ENCODE measurements at places on chromosomes 1 and 21.

DNA sequence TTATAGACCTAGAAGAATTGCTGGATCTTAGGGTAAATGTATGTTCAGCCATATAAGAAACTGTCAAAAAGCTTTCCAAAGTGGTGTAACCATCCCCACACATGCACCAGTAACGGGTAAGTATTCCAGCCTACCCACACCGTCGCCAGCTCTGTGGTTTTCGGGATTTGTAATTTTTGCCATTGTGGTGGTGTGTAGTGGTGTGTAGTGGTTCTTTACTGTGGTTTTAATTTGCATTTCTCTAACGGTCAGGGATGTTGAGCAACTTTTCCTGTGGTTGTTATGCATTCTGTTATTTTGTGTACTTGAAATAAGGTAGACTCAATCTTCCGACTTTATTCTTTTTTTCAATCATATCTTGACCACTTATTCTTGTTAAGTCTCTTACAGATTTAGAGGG, 342.4 kb upstream of the AJAP1 start:
- DNase-seq, result no peak

- DNase-seq, result no peak
Measured at GRCh38 chr1:101216623-101217022, 20.2 kb upstream of the S1PR1 start.

- DNase-seq, result no peak
Measured at GRCh38 chr1:175404177-175404576, 211.6 kb upstream of the KIAA0040 start.

DNA sequence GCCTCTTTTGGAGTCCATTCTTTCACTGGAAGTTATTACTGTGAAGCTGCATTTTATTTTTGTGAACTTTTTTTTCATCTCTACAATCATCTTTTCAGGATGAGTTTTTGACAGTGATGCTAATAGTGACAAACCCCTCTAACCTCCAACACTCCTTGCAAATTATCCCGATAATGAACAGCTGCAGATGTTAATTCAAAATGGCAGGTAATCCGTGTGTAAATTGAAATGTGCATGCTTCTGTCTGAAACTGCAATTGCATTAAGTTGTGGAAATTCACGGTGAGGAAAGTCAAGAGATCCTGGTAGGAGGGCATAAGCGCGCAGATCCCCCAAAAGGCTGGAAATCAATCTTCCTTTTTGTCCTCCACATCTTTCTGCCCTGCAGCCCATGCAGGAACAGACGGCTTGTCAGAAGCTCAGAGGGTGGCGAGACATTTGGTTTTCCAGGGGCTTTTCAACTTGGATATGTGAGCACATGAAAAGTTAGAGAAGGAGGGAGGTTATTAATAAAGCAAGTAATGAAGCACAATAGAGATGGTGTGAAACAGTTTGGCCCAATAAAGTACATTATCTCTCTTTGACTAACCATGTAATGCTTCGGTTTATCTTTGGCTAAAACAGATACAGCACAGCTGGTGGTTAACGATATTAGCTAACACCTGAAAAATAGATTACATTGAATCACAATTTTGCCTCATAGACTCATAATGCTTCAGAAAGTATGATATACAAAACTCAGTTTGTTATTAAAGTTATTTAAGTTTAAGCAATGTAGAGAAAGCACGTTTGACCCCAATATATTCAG, 143.5 kb upstream of the COA6 start:
- DNase-seq, result no peak

- DNase-seq, result no peak
Measured at GRCh38 chr1:195637539-195637938, 970.7 kb downstream of the KCNT2 start.

GRCh38 chr21:24272521-24272938, 1334.8 kb downstream of the MRPL39 start:
- DNase-seq, result no peak

DNA sequence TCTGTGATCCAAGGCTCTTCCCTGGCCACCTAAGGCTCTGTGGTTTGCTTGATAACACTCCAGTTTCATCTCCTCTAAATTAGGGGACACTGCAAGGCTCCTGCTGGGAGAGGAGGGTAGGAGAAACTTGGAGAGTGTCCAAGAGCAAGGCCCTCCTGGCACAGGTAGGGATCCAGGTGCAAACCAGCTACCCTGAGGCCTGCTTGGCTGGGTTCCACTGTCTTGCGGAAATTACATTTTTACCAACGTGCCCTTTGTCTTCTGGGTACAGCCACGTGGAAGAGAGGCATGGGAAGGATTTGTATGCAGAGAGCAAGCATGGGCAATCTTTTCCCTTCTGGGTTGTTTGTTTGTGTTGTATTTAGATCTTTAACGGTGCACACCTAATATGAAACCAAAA, 132.5 kb downstream of the PRDM2 start:
- no peak for DNase-seq

DNA sequence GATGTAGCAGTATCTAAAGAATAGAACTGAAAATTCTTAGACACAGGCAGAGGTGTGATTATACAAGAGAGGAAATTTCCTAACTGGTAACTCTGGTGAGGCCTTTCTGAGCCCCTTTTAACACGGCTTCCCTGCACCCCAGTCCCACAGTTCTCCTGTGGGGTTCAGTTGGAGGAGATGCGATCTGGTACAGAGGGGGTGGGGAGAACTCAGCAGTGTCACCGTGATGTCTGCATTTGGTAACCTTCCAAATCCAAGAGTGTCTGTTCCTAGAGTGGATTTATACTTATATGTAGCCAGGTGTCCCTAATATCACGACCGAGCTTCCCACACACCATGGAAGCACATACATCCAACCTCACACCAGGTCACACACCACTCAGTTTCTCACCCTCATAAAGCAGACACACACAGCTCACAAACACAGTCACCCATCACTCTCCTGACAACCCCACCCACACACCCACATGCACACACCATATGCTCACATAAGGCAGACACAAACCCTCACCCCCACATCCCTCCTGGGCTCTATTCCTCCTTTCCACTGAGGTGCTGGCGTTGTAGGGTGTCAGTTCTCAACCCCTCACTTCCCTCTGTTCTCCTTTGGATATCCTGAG, 48.5 kb downstream of the RHBG start:
- DNase-seq, result no peak

GRCh38 chr1:67666636-67667035, 18.4 kb upstream of the GADD45A start:
- no peak for DNase-seq

- DNase-seq, result no peak
Measured at GRCh38 chr1:160018347-160018746, 13.4 kb downstream of the PIGM start.

GRCh38 chr1:85202092-85202863, 1.5 kb upstream of the SYDE2 start:
- DNase-seq, result no peak

DNA sequence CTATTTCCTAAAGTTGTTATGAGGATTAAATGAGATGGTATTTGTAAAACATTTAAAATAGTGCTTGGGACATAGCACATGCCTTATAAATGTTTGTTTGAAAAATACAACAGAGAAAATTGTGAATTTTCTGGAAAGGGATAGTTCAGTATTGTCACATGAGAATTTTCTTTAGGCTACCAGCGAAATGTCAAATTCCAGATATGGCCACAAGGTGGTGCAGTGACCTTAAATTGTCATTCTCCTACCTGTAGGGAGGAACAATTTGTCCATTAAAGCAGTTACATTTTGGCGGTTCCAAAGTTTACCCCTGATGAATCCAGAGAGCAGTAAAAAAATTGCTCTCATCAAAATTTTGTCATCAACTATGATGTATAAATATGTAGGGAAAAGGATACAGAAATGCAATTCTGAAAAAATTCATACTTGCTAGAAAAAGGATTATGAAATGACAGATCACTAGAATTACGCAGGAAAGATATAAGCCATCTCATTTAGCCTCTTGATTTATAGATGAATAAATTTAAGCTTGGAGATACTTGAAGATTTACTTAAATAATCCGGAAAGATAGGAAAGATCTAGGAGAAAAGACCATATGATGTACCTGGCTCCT, 50.2 kb upstream of the TSHB start:
- DNase-seq, result peak; percentile 8

DNA sequence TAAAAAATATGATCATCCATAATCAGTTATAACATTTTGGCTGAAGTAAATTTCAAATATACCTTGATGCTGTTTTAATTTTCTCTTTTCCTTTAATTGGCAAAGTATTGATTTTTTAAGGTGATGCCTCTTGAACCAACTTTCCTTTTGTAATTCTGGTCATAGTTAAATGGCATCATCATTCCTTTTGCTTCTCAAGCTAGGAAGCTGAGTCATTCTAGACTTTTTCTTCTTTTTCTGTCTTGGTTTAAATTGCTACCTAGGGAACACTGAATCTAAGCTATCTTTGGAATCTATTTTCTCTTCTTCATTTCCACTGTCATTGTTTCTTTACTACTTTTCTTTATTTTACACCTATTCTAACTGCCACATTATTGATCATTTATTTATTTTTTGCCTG, 162.7 kb downstream of the HMCN1 start:
- DNase-seq, result no peak

DNA sequence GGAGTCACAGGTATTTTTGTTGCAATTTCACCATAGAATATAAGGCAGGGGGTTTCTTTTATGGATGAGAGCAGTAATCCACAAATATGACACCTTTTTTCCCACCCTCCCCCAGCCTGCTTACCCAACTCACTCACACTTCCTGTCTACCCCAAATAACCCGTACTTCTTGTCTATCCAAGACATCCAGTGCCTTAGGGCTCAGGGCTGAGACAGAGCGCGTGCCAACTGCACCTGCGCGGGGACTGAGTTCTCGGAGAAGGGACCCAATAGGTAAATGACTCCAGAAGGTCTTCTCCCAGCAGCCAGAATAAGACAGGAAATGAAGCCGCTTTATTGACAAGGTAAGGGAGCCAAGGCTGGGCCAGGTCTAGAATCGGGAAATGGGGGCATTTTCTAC, 369.1 kb downstream of the SIPA1L2 start:
- no peak for DNase-seq

DNA sequence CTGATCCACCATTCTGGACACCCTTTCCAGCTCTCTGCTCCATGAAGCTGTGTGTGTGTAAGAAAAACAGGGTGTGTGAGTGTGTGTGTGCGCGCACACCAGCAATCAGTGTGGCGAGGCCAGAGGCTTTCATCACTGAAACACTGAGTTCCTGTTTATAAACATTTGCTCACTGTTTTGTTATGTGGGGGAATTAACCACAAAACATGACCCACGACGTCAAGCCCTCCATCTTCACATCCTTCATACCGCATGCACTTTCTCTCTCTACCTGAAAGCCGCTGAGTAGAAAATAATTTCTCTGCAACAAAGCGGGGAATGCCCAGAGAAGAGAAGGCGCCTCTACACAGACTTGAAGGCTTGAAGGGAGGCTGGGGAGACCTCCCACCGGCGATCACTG, 148.9 kb upstream of the IRF2BP2 start:
- no peak for DNase-seq

GRCh38 chr1:15420853-15421465, 11.3 kb downstream of the EFHD2 start:
- DNase-seq, result no peak
